Breast epithelium (tissue), 4 donors: ENCODE measurements at places on chromosomes 11 and 22.

DNA sequence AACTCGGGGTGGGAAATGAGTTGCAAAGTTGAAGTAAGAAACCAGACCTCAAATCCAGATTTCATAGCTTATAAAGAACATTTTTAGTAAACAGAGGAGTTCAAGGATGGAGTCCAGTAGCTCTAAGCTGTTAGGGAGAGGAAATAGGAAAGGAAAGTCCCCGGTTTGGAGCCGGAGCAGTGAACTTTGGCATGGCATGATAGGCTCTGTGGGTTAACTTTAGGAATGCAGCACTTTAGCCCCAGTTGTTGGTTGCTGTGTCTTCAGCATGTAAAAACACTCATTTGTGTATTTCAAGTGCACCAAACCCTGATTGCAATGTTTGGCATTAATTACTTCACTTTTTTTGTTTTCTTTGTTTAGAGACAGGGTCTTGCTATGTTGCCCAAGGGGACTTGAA is 8.6 kb upstream of the PIK3IP1 start:
- no peak for DNase-seq

- DNase-seq, result no peak
Measured at GRCh38 chr22:37232140-37232998, 11.7 kb downstream of the RAC2 start.

DNA sequence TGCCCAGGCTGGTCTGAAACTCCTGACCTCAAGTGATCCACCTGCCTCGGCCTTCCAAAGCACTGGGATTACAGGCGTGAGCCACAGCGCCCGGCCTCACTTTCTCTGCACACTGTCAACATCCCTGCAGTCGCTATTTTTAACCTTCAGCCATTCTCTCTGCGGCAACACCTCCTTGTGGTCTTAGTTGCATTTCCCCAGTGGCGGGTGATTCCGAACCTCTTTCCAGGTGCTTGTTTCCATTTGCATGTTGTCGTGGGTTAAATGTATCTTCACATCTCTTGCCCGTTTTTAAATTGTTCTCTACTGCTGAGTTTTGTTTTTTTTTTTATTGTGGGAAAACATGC is 2.2 kb upstream of the SCT start:
- no peak for DNase-seq

DNA sequence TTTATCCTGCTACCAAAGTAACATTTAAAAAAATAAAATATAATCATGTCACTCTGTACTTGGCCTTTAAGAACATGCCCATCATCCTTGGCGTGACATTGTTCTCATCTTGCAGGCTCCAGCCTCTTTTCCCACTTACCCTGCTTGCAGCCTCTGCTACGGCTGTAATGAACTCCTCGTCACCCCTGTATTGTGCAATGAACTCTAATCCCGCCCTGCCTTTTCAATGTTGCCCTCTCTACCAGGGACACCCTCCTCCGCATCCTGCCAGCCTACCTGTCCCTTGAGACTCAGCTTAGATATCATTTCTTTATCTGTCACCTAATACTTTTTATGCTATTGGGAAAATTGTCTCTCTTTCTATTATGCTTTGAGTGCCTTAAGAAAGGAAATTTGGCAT is 12.6 kb upstream of the MMP20 start:
- DNase-seq, result no peak

GRCh38 chr11:118411530-118411929 is 10.1 kb downstream of the ATP5MG start:
- no peak for DNase-seq

DNA sequence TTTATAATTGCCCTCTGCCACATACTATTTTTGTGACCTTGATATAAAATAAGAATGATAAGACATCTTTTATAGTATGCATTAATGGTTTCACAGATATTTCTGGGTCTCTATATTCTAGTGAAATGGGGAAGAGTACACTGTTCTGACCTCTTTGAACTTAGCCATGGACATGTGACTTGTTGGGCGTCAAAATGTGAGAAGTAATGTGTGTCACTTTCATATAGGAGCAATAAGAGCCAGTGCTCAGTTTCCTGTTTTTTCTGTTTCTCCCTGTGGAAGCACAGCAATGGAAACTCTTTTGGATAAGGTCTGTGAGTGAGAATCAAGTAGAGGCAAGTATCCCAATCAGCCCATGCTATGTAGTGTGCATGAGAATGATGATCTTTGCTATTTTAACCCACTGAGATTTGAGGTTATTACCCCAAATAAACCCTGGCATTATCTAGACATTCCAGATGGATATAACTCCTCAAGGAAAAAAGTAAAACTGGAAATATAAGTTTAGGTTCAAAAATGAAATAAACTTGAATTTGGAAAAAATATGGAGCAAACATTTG is 60.7 kb downstream of the RAB38 start:
- no peak for DNase-seq

DNA sequence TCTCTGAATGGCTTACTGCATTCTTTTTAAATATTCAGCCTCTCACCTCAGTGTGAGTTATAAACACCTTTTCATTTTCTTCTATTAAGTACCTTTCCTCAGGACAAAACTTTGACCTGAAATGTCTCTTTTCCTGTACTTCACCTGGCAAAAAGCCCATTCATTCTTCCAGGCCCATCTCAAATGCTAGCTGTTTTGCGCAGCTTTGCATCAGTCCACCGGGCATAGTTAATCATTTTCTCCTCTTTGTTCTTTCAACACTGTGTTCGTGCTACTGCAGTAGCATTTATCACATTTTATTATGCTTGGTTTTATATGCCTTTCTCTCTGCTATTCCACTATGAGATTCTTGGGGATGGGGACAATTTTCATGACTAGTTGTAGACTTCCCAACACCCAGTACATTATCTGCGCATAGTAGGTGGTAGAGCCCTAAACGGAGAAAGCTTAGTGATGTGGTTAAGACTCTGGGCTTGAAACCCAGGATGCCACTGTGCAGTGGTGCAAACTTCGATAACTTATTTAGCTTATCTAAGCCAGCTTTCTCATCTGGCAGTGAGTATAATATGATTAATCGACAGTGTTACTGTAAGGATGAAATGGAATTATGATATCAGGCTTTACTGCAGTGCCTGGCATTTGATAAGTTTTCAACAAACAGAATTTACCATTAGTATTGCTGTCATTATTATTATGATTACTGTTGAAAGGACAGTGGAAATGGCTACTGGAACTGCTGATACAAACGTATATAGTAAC is 695.7 kb downstream of the NELL1 start:
- no peak for DNase-seq

- DNase-seq, result no peak
Measured at GRCh38 chr22:44947049-44947448, 62.8 kb downstream of the PHF21B start.

GRCh38 chr11:61004180-61004611 is 32.7 kb downstream of the CD6 start:
- DNase-seq, result no peak
